ENCODE measurements at places on chromosomes 6 and 20.
A peak's percentile ranks its signal among the peaks of the same experiment; 100 is the strongest.

DNA sequence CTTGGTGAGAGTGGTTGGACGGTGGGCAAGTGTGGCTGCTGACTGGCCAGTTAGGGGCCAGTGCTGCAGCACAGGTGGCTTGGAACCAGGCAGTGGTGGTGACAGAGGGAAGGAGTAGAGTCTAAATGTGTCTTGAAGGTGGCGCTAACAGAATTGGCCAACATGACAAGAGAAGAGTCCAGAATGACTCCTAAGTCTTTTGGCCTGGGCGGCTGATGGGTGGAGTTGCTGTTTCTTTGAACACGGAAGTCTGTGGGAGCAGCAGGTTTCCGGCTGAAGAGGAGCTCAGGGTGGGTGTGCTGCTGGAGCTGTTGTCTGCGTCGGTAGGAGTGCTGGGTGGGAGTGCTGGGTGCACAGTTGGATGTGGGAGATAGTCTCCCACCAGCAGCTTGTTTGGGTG lies 10.1 kb downstream of the LSM14B start:
- no peak for DNase-seq

DNA sequence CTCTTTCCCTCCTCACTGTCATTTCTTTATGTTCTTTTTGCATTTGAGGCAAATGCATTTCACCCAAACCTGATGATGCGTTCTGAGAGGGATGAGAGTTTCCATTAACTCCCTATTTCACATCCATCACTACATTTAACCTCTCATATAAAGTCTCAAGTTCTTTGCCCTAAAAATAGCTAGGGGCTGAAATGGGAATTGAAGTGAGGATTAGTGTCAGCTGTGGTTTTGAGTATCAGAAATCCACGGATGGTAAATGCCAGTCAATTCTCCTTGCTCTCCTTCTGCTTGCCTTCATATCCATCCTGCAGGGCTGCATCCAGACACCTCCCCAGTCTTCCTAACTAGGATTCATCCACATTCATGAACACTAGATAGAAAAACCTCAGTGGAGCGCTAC lies 10.0 kb upstream of the DTNBP1 start:
- DNase-seq = no peak

DNA sequence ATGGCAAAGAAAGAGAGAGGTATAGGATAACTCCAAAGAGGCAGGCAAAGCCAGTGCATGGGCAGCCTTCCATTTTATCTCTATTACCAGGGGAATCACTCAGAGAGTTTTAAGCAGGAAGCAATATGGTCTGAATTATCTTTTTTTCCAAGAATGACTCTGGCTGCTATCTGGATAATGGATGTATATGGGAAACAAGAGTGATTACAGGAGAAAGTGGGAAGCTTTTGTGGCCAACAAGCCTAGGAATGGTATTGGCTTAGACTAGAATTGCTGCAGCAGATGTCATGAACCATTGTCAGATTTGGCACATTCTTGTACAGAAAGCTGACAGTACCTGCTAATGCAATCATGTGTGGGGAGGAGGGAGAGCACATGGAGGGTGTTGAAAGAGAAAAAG lies 73.0 kb upstream of the BTBD3 start:
- no peak for DNase-seq

DNA sequence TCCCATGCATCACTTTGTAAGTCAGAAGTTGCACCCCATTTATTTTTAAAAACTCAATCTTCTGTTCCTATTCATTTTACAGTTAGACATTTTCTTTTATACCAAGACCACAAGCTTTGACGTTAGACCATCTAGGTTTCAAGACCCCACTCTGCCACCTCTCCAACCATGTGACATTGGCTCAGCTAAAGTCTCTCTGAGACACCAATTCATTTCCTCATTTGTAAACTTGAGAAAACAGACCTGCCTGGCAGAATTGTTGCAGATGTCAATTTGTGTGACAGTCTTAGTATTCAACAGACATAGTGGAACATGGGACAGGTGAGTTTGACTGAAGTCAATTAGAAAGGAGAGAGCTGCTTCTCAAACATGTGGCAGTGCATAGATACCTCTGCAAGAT lies 55.6 kb upstream of the CSE1L start:
- DNase-seq = no peak

DNA sequence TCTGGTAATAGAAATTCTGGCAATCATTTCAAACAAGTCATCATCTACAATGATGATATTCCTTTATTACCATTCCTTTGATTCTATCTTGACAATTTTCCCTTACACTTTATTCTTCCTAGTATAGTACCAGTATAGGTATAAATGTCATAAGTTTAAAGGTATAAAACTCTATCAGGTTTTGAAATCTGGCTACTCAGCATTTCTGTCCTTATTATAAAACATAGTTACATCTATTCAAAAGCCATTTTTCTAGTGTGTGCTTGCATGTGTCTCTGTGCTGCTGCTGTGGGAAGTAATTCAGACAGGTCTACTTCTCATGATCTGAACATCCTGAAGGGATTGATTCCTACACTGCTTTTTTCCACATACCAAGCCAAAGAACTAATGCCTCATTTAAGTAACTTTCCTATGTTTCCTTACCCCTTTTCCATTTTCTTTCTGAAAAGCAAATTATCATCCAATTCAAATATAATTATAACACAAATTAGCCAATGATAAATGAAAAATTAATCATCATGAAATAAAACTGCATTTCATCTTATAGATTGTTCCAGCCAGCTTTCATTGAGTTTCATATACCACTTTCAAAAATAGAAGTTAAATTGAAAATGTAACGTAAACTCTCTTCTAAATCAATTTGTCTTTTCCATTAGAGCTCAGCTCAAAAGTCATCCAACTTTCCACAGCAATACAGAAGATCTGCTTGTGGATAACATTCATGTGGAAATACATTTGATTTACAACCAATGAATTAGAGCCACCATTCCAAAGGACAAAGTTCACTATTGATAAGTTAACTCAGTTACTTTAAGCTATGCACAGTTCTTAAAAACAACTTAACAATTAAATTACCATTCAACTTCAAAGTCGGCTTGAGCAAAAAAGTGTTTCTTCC lies 35.9 kb downstream of the COL12A1 start:
- no peak for DNase-seq

GRCh38 chr6:166596776-166597507 lies 10.5 kb upstream of the RAMACL start:
- peak; percentile 26 for DNase-seq

- peak; percentile 64 for DNase-seq
Measured at GRCh38 chr20:57266291-57267157, at the start of gene BMP7. Gene BMP7 (minus strand): TSS chr20:57266641. CDS start chr20:57266122, 519 bp downstream.

GRCh38 chr20:1391640-1392442 lies 1.0 kb downstream of the FKBP1A start:
- no peak for DNase-seq

- no peak for DNase-seq
Measured at GRCh38 chr6:54132587-54132986, 21.3 kb downstream of the MLIP start.

- no peak for DNase-seq
Measured at GRCh38 chr20:22412977-22413868, 171.1 kb downstream of the FOXA2 start.

DNA sequence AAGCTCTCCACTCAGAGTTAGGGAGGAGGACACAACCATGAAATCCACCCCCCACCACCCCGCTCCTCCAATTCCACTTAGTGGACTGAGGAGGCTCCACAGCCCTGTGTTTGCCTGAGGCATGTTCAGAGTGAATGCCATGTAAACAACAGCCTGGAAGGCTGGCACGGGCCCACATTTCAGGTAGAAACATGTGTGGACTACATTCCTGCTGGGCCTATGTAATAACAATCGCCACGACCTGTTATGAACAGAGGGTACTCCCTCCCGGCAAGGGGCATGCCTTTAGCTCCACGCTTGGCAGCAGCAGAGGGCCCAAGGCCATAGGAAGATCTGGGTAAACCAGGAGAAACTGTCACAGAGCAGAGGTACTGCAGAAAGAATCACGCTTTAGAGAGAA lies 65.5 kb downstream of the ISM1 start:
- no peak for DNase-seq

- DNase-seq = no peak
Measured at GRCh38 chr6:153368131-153368530, 237.0 kb upstream of the RGS17 start.

GRCh38 chr6:142945446-142946180 lies 637 bp upstream of the HIVEP2 start:
- DNase-seq = peak; percentile 78

DNA sequence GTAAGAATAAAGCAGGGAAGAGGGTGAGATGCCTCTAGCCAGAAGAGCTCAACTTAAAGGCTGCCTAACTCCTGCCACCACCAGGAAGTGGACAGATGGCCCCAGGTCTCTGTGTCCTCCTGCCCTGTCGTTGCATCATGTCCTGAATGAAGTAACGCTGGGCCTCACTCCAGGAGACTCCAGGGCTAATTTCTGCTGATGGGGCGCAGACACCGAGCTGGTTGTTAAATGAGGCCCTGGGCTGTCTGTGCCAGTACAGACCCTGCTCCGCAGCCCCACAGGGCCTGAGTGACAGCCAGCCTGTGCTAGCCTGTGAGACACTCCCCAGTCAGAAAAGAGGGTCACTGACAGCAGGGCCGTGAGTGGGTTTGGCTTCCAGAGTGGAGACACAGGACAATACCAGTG lies 6.5 kb downstream of the IP6K3 start:
- DNase-seq = no peak

DNA sequence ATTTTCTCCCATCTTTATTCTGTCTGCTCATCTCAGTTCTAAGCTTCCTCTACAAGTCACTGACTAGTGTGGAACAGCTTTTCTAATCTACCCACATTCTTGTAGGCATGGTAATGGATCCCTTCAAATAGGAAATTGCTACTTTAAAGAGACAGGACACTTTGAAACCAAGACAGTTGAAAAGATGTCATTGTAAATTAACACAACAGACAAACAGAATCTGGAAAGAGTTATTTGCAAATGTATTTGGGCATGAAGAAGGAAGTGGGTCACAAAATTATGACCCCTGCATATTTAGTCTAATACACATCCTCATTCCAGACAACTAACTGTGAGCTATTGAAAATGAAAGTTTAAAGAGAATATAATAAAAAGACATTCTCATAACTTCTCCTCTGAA lies 298.2 kb upstream of the MARCKS start:
- DNase-seq = no peak
